ENCODE measurements at places on chromosomes 1 and 21.

GRCh38 chr1:20302108-20302471, 11.4 kb downstream of the VWA5B1 start:
- DNase-seq, result no peak

- no peak for DNase-seq
Measured at GRCh38 chr1:100077531-100077930, 55.2 kb downstream of the SASS6 start.

DNA sequence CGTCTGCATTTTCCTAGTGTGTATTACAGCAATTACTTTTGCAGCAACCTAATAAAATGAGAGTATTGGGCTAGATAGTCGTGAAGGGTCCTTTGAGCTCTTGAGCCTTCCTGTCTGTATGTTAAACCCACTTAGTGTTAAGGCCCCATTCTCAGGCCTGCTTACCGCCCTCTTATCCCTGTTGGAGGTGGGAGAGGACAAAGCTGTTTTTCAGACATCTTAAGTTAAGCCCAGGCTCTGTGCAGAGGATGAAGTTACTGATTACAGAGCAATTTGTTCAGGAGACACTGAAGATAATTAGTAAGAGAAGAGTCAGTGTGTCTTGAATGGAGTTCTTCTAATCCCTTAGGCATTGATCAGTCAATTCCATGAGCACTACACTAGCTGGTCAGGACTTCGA, 114.6 kb downstream of the UCK2 start:
- no peak for DNase-seq

- no peak for DNase-seq
Measured at GRCh38 chr1:30353637-30354036, 369.7 kb downstream of the MATN1 start.

GRCh38 chr21:29385934-29386520, 87.3 kb downstream of the BACH1 start:
- no peak for DNase-seq

DNA sequence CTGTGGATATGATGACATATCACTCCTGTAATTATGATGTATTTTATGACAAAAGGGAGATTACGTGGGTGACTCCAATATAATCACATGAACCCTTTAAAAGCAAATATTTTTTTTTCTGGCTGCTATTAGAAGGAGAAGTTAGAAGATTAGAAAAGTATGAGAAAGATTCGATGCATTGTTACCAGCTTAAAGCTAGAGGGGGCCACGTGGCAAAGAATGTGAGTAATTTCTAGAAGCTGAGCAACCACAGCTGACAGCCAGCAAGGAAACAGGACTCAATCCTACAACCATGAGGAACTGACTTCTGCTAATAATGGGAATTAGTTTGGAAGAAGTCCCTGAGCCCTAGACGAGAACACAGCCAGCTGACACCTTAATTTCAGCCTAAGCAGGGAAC, 56.3 kb upstream of the C1orf87 start:
- no peak for DNase-seq

GRCh38 chr1:77976433-77977076, 2.3 kb downstream of the FUBP1 start:
- DNase-seq, result no peak

GRCh38 chr1:10396870-10397269, 2.0 kb upstream of the PGD start:
- no peak for DNase-seq

DNA sequence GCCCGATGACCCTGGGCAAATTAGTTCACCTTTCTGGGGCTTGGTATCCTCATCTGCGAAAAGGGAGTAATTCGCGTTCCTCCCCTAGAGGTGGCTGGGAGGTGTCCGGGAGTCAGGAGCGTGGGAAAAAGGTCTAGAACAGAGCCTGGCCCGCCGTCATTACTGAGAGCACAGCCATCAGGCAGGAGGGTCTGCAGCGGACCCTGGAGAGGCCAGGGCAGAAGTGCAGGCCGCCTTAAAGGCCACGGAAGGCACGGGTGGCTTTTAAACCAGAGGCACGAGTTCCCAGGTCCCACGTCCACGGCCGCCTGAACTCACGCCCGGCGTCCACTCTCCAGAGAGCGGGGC, 850 bp downstream of the PANK4 start:
- DNase-seq, result no peak

GRCh38 chr21:28590676-28591075, 402.0 kb downstream of the LTN1 start:
- DNase-seq, result no peak

DNA sequence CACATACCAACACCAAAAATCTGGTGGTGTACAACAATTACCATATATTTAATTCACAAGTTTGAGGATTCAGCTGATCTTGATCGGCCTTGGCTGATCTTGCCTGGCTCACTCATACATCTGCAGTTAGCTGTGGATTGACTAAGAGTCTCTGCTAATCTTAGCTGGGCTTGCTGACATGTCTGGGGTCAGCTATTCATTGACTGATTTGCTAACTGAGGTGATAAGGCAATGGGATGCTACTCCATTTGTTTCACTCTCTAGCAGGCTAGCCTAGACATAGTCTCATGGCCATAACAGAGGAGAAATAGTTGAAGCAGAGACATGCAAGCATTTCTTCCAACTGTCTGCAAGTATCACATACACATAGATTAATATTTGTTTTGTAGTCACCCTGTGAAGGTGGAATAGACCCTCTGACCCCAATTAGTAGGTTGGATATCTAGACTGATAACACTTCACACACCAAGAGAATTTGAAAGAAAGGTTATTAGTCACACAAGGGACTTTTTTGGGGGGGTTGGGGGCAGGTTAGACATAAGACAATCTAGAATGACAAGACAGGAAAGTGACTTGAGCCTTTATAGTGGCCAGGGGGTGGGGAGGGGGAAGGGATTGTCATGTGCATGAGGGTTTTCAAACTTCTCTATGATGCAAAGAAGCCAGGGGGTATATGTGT, 142.3 kb downstream of the BARHL2 start:
- DNase-seq, result no peak

- no peak for DNase-seq
Measured at GRCh38 chr1:23007106-23007505, 8.5 kb downstream of the TEX46 start.

DNA sequence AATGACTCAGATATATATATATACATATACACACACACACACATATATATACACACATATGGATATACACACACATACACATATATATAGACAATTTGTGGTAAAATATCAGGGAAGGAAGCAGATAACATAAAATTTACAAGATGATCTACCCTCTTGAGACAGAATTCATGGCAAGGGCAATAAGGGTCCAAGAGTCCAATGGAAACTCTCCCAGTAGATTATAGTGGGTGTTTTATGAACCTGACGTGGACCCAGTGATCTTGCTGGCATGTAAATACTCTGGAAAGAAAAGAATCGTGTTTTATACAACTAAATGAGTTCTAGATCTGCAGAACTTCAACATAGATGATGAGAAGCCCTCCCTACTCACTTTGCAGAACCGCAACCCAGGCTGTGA, 49.3 kb downstream of the DENND1B start:
- no peak for DNase-seq

GRCh38 chr1:189726806-189727205, 750.9 kb downstream of the BRINP3 start:
- no peak for DNase-seq

GRCh38 chr21:28332796-28333195, 659.9 kb downstream of the LTN1 start:
- DNase-seq, result no peak

- DNase-seq, result no peak
Measured at GRCh38 chr1:181777812-181778211, 283.7 kb downstream of the ZNF648 start.

GRCh38 chr1:170857955-170858354, 77.4 kb upstream of the MROH9 start:
- DNase-seq, result no peak

GRCh38 chr1:44354268-44354839, 703 bp downstream of the ERI3 start:
- no peak for DNase-seq
